ENCODE measurements at places on chromosomes 12 and 14.

GRCh38 chr12:95319694-95320331 lies 102.2 kb downstream of the VEZT start:
- no peak overlapping the region for H3K27ac ChIP-seq
- no peak for DNase-seq
- H3K27me3 ChIP-seq: no peaks in the 10 kb centered on the region
- H3K4me1 ChIP-seq: peaks cover 4% of the 10 kb centered on the region
- H3K36me3 ChIP-seq: no peaks in the 10 kb centered on the region

- no peak overlapping the region for H3K4me3 ChIP-seq
- no peaks in the 10 kb centered on the region for H3K36me3 ChIP-seq
- no peaks in the 10 kb centered on the region for H3K27me3 ChIP-seq
Observed at GRCh38 chr12:14958361-14959125, 2.9 kb downstream of the ARHGDIB start.

GRCh38 chr14:94144765-94145164 lies 15.4 kb upstream of the IFI27L2 start:
- no peak overlapping the region for H3K27ac ChIP-seq
- no peak overlapping the region for H3K4me3 ChIP-seq
- H3K27me3 ChIP-seq: no peaks in the 10 kb centered on the region
- no peak for DNase-seq
- H3K4me1 ChIP-seq: no peaks in the 10 kb centered on the region

DNA sequence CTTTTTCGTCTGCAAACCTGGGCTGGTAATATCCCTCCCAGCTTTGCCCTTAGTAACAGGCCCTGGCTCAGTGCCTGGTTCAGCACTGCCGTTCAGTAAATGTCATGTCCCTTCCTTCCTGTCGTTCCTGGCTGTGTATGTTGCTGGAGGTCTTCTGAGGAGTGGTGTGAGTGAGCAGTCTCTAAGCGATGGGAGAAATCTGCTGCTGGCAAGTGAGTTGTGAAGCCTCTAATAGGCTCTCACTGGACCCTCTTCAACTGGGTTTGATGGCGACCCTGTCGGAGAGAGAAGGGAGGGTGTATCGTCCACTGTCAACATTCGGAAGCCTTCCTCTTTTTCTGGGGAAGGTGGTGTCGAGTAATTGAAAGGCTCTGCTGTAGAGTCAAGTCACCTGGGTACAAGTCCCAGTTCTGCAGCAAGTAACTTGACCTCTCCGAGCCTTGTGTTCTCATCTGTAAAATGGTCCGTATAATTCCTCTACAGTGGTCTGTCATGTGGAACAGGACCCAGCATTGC lies 62.8 kb downstream of the HRK start:
- H3K27ac ChIP-seq: peak overlapping the region; percentile 82
- peaks cover 10% of the 10 kb centered on the region for H3K27me3 ChIP-seq
- no peaks in the 10 kb centered on the region for H3K36me3 ChIP-seq
- peak overlapping the region; percentile 91 for H3K4me3 ChIP-seq
- peaks cover 10% of the 10 kb centered on the region for H3K4me1 ChIP-seq

GRCh38 chr14:59465316-59466135 lies at the start of gene GPR135:
TSS of gene GPR135 (minus strand) at chr14:59465380. CDS start at chr14:59465226, 154 bp downstream.
- no peaks in the 10 kb centered on the region for H3K36me3 ChIP-seq
- H3K4me1 ChIP-seq: peaks cover 3% of the 10 kb centered on the region
- peak within 1 kb of the TSS; percentile 57 for H3K4me3 ChIP-seq
- H3K27ac ChIP-seq: no peak within 1 kb of the TSS
- no peaks in the 10 kb centered on the region for H3K27me3 ChIP-seq

DNA sequence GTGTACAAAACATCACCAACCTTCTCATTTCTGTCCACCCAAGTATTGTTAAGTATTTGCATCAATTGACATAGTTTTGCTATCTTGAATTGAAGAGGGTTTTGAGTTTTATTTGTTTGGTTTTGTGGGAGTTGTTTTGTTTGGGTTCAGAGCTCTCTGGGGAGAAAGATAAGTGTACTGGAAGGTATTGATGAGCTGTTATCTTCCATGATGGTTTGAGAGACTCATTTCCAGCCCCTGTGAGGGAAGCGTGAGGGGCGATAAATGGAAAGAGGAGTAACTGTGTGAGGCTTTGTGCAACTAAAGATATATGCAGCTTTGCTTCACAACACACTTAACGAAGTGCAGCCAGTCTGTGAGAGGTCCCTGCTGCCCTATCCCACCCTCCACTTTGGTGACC lies 15.7 kb upstream of the CIPC start:
- H3K36me3 ChIP-seq: no peaks in the 10 kb centered on the region
- no peaks in the 10 kb centered on the region for H3K27me3 ChIP-seq
- H3K4me1 ChIP-seq: peaks cover 3% of the 10 kb centered on the region
- DNase-seq: no peak
- H3K27ac ChIP-seq: no peak overlapping the region
- no peak overlapping the region for H3K4me3 ChIP-seq

GRCh38 chr12:23895792-23896218 lies 53.7 kb downstream of the SOX5 start:
- no peaks in the 10 kb centered on the region for H3K27me3 ChIP-seq
- no peaks in the 10 kb centered on the region for H3K36me3 ChIP-seq
- no peak overlapping the region for H3K27ac ChIP-seq
- no peak for DNase-seq
- no peak overlapping the region for H3K4me3 ChIP-seq

- H3K27ac ChIP-seq: peak overlapping the region; percentile 77
- H3K36me3 ChIP-seq: no peaks in the 10 kb centered on the region
- peaks cover 20% of the 10 kb centered on the region for H3K4me1 ChIP-seq
- no peaks in the 10 kb centered on the region for H3K27me3 ChIP-seq
- no peak overlapping the region for H3K4me3 ChIP-seq
- no peak for DNase-seq
Observed at GRCh38 chr12:50224026-50224692, 57.0 kb upstream of the CERS5 start.

GRCh38 chr14:87067061-87067460 lies 925.9 kb downstream of the GALC start:
- no peak overlapping the region for H3K27ac ChIP-seq
- no peaks in the 10 kb centered on the region for H3K36me3 ChIP-seq
- H3K4me1 ChIP-seq: no peaks in the 10 kb centered on the region
- H3K4me3 ChIP-seq: no peak overlapping the region
- DNase-seq: no peak

GRCh38 chr12:3636328-3636727 lies 116.6 kb downstream of the CRACR2A start:
- H3K36me3 ChIP-seq: no peaks in the 10 kb centered on the region
- H3K4me1 ChIP-seq: peaks cover 2% of the 10 kb centered on the region
- H3K4me3 ChIP-seq: no peak overlapping the region
- H3K27ac ChIP-seq: no peak overlapping the region
- no peaks in the 10 kb centered on the region for H3K27me3 ChIP-seq

Data from keratinocyte (primary cell).